ENCODE measurements at places on chromosomes 12 and 14. TPM values are rescaled to one million over a fixed set of nuclear protein-coding genes. Genes with fewer than 3 reads are reported as not detected.

DNA sequence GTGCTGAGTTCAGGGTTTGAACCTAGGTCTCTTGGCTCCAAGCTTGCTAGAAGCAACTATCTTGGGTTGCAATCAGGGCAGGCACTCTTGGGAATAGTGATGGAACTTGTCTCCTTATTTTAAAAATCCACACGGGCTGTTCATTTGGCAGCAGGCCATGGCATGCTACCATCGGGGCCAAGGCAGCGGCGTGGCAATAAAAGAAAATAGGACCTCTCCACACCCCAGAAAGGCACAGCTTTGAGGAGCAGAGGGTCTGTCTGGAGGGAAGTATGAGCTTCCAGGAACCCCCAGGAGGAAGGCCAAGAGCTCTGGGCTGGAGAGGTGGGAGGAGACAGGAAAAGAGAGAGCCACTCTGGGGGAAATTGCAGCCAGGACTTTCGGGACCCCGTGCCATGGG lies 15.3 kb downstream of the RPS6KL1 start:
- DNase-seq = no peak

The NPFF gene
- not detected for total RNA-seq

DNA sequence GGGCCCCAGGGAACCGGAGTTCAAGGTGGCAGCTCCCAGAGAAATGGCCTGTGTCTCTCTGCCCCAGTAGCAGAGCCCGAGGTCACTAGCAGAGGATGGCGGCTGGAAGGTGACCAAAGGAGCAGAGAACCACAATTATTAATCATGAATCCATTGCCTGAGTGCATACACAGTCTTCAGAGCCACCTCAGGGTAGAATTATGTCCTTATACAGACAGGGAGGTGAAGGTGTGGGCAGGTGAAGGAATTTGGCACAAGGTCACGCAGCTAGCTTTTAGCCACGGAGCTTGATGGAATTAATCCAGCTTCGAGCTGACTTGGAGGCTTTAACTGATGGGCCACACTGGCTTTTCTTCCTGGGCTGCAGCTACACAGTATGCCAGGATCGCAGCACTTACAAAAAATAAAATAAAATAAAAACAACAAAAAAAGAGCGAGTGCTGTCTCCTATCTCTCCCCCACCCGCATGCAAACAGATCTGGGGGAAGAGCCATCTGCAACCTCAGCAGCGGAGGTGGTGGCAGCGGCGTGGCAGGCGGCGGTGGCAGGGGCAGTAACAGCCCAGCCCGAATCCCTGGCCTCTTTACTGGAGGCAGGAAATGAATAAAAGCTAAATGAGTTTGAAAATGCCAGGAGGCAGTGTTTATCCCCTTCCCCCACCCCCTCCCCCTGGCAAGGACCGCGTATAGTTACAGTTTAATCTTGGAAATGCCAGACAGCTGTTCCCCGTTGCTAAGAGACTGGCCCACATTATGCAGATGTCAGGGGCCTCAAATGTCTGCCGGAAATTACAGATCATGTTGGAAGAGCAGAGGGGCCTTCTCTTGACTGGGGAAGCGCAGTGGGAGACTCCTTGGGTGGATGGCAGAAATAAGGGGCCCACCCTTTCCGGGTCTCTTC lies 93.5 kb downstream of the LRRC74A start:
- peak; percentile 90 for DNase-seq

- no peak for DNase-seq
These were observed 99.6 kb downstream of the LMO3 start for GRCh38 chr12:16506394-16506793.

DNA sequence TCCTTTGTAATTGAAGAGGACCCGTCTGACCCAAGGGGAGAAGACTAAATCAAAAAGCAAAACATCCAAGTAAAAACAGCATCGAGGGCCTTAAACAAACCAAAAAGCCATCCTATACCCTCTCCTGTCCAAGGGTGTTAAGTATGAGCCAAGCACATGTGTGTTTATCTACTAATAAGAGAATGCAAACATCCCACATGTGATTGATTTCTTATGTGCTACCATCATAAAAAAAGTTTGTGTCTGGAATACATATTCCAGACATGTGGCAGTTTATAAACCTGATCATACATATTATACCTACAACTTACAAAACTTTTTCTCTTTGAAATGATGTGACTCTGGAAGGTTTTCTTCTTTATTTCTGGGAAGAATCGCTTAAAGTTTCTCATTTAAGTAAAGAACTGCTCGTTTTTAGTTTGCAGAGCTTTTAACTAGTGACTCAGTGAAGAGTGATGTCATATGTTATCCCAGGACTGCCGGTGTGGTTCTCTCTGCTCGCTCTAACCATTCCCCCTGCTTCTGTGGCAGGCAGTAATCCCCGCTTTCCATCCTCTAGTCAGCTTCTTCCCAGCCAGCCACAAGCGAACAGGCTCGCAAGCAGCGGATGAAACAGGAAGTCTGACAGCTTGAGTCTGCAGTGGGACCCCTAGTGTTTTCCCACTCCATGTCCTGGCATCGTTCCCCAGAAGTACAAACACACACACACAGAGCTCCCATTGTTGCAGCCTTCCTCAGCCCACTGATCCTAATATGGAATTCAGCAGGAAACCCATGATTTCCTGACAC lies 431 bp upstream of the RHOJ start:
- DNase-seq = peak; percentile 81

GRCh38 chr14:104967386-104968152 lies 10.6 kb downstream of the AHNAK2 start:
- DNase-seq = peak; percentile 34

GRCh38 chr12:18562531-18562930 lies 175.3 kb downstream of the PLCZ1 start:
- peak; percentile 63 for DNase-seq

GRCh38 chr12:93379981-93380361 lies 2.2 kb downstream of the NUDT4 start:
- no peak for DNase-seq

- DNase-seq = no peak
These were observed 800.5 kb downstream of the NRXN3 start for GRCh38 chr14:78970677-78971076.

DNA sequence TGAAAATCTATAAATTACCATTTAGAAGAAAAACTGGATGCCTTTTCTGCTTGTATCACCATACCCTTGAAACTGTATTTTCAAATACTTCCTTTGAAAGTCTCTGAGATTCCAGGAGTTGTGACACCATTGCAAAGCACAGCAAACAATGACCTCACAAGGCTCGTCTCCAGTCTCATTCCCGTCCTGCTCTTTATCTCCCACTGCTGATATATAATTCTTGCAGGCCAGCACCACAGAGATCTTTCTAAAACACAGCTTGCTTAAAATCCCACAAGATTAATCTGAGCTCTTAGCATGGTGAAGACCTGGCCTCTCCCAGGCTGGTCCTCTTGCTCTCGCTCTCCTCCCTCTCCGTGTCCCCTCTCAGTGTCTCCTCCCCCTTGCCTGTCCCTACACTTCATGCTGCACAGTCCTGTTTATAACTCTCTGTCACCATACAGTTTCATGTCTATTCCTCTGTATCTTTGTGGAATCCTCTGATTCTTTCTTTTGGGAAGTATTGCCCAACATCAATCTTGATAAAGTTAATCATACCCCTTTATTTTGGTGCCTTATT lies 51.8 kb downstream of the ZFYVE21 start:
- DNase-seq = peak; percentile 32

The ARHGDIB gene
- total RNA-seq = 30.6 TPM

DNA sequence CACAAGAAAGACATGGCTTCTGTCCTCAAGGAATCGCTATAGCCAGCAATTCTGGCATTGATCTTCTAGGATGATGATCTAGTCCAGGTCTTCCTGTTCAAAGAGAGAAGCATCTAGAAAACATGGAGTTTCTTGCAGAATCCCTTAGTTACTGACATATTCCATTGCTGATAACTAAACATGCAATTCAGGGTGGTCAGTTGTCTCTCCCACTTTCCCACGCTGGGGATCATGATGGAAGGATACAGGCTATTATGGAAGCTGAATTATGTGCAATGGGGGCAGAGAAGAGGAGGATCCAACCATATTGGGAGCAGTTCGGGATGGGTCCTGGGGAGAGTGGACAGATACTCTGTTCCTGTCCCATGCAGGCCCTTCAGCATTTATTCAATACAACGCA lies 9.8 kb upstream of the RPH3A start:
- DNase-seq = no peak

The TMEM106C gene
- 60.2 TPM for total RNA-seq

DNA sequence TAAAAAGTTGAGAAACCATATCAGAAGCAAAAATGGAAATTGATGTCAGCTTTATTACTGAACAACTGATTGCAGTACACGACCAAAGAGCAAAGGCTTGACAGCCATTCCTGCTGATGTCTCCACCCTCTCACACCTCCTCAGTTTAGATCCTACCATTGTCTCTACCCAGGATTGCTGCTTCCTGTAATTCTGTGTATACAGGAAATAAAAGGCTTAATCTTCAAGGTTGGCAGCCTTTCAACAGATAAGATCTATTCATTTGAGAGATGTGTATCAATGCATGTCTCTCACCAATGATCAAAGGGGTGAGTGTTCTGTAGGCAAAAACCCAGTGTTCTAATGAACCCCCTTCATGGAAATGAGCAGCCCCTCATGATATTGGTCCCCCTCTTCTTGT lies 27.0 kb downstream of the SLCO1C1 start:
- DNase-seq = no peak

DNA sequence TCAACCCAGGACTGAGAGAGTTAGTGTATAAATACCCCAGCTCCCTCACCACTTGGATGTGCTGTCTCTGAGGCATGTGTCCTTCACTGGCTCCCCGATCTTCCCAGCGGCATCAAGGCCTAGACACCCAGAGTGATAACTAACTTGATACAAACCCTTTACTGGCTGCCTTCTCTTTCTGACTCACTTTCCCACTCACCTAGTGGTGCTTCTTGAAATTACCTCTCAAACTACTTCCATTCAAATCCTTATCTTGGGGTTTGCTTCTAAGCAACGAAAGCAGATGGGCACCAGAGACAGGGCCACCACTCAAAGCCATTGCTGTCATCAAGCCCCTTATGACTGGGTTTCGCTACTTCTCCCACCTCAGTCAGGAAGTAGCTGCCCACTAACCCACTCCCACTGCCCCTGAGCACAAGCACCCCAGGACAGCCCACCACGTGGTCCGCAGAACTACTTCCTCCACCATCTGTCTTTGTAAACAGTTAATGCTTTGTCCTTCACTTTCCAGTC lies 17.2 kb downstream of the ZFP36L1 start:
- DNase-seq = no peak

- DNase-seq = no peak
These were observed 890 bp downstream of the SPTLC2 start for GRCh38 chr14:77615361-77616132.

- no peak for DNase-seq
These were observed 213.6 kb upstream of the FSCB start for GRCh38 chr14:44720707-44721106.

All from fibroblast of villous mesenchyme (primary cell).